ENCODE measurements at places on chromosomes 13 and 19.

GRCh38 chr19:34269081-34269480, 14.7 kb downstream of the GARRE1 start:
- no peak for DNase-seq

- no peak for DNase-seq
Observed at GRCh38 chr13:102915393-102915930, 69.6 kb downstream of the ERCC5 start.

DNA sequence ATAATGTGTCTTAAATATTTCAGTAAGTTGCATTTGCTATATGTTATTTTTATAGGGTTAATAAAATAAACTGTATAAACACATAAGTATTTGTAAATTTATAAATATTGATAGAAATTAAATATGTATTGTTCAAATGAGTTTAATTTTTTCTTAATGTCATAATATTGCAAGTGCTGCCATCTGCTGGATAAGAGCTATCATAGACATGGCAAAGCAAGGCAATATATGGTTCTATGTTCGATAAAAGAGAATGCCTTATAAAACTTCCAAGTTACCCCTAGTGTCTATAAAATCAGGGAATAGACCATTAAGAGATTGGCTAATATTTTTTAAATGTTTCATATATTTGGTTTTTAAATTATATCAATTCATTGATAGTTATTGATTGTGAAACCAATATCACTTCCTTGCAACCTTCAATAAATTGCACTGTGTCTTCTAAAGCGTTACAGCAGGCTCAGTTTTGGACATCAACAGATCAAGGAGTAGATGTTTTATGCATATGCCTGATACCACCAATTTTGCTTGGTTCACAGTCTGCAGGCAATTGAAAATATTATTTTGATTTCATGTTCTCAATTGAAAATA, 29.0 kb upstream of the SLITRK6 start:
- DNase-seq = no peak

GRCh38 chr13:44017756-44018309, 138.1 kb downstream of the LACC1 start:
- DNase-seq = no peak

- DNase-seq = no peak
Observed at GRCh38 chr13:75202981-75203380, 279.0 kb downstream of the TBC1D4 start.

- no peak for DNase-seq
Observed at GRCh38 chr13:72700509-72700908, 26.9 kb downstream of the MZT1 start.

DNA sequence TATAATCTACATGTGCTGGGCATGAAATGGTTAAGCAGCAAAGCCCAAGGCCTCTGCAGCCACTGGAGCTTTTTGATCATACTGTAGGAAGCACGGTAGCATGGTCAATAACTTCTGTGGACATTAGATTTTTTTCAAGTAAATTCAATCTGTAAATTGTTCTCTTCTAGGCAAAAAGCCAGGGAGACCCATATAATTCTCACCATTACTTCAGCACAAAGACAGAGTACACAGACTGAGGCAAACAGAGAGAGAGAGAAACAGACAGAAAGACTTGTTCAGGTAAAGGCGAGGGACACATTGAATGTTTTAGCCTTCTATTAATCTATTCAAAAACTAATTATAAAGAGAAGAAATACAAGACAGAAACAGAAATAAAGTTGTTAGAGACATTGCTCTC, 349.4 kb downstream of the RFC3 start:
- no peak for DNase-seq

- DNase-seq = no peak
Observed at GRCh38 chr13:66414066-66414800, 815.9 kb downstream of the PCDH9 start.

DNA sequence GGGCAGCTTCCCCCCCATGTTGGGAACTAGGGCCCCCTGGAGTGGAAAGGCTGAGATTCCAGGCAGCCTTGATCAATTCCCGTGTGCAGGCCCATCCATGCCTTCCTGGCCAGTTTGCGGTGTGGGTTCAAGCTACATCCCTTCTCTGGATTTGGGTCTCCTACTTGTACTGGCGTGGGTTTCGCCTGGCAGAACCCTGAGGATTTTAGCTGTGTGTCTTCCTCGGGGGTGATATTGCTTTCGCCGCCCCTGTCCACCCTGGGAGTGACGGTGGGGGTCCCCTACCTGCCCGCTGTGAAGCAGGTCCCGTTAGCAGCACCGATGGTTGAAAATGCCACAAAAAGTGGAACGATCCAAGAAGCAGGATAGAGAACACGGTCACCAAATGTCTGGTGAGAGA, 11.4 kb downstream of the SLC7A9 start:
- no peak for DNase-seq

GRCh38 chr13:86601351-86601750, 802.1 kb upstream of the SLITRK6 start:
- DNase-seq = no peak

- no peak for DNase-seq
Observed at GRCh38 chr19:44666852-44667556, 4.3 kb upstream of the CEACAM19 start.

GRCh38 chr19:49605605-49606004, 14.6 kb downstream of the PRR12 start:
- DNase-seq = no peak

All from activated CD4-positive, alpha-beta T cell treated with anti-CD3 and anti-CD28 coated beads, Interleukin-2, amount 50 U/mL, for 48 hours (primary cell).